ENCODE measurements at places on chromosomes 3 and 15. TPM values are rescaled to one million over a fixed set of nuclear protein-coding genes. Genes with fewer than 3 reads are reported as not detected.

The SAMMSON gene
- total RNA-seq, result not detected

GRCh38 chr3:61236556-61236955, 14.7 kb downstream of the FHIT start:
- peaks cover 2% of the 10 kb centered on the region for H3K4me1 ChIP-seq
- no peak overlapping the region for H3K27ac ChIP-seq

GRCh38 chr3:192395506-192395905, 331.8 kb downstream of the FGF12 start:
- H3K27ac ChIP-seq, result no peak overlapping the region
- no peak overlapping the region for H3K4me3 ChIP-seq
- no peaks in the 10 kb centered on the region for H3K36me3 ChIP-seq
- no peak for DNase-seq
- H3K27me3 ChIP-seq, result no peaks in the 10 kb centered on the region

DNA sequence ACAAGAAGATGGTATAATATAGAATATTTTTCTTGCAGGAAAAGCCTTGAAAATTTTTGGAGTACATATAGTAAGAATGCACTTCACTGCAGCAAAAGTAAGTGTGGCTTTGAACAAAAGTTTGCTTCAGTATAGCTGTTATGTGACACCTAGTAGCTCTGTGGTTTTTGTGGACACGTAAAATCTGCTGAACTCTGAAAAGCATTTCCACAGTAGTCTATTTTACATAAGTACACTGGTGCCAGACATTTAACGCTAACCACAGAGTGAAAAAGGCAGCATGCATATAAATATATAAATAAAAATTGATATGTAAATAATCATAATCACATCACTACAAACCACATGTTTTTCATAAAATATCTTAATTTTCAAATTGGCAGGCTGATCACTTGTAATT, 39.8 kb downstream of the CGGBP1 start:
- no peaks in the 10 kb centered on the region for H3K36me3 ChIP-seq
- H3K27ac ChIP-seq, result no peak overlapping the region
- no peak for DNase-seq
- H3K4me1 ChIP-seq, result peaks cover 10% of the 10 kb centered on the region

- H3K27me3 ChIP-seq, result no peaks in the 10 kb centered on the region
- peaks cover 53% of the 10 kb centered on the region for H3K36me3 ChIP-seq
- H3K4me3 ChIP-seq, result no peak overlapping the region
- no peak overlapping the region for H3K27ac ChIP-seq
- DNase-seq, result no peak
- H3K4me1 ChIP-seq, result peaks cover 4% of the 10 kb centered on the region
These were observed 121.5 kb upstream of the FGF7 start for GRCh38 chr15:49301562-49301961.

- peaks cover 1% of the 10 kb centered on the region for H3K27me3 ChIP-seq
- H3K36me3 ChIP-seq, result no peaks in the 10 kb centered on the region
- no peak overlapping the region for H3K4me3 ChIP-seq
- DNase-seq, result no peak
- peaks cover 33% of the 10 kb centered on the region for H3K4me1 ChIP-seq
These were observed 41.7 kb upstream of the SMAD3 start for GRCh38 chr15:67023517-67024313.

The ADAMTS7 gene
- total RNA-seq, result 0.10 TPM

The MAGEL2 gene
- not detected for total RNA-seq

The C3orf62 gene
- 2.8 TPM for total RNA-seq

GRCh38 chr3:152466784-152467183, 198.1 kb downstream of the MBNL1 start:
- H3K36me3 ChIP-seq, result peaks cover 17% of the 10 kb centered on the region
- H3K27me3 ChIP-seq, result no peaks in the 10 kb centered on the region
- DNase-seq, result no peak
- H3K27ac ChIP-seq, result peak overlapping the region; percentile 45
